Activated naive CD4-positive, alpha-beta T cell treated with anti-CD3 and anti-CD28 coated beads, Interleukin-2, amount 10 ng/mL, durations not matched to agents 7 days and 5 days (primary cell): ENCODE measurements at places on chromosomes 6 and 20.
A peak's percentile ranks its signal among the peaks of the same experiment; 100 is the strongest.

DNA sequence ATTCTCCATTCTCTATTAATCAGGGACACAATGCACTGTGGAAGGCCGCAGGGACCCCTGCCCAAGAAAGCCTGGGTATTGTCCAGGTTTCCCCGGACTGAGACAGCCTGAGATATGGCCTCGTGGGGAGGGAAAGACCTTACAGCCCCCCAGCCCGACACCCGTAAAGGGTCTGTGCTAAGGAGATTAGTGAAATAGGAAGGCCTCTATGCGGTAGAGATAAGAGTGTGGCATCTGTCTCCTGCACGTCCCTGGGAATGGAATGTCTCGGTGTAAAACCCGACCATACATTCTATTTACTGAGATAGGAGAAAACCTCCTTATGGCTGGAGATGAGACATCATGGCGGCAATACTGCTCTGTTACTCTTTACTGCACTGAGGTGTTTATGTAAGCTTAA lies 15.7 kb upstream of the EIF2S2 start:
- DNase-seq = no peak

DNA sequence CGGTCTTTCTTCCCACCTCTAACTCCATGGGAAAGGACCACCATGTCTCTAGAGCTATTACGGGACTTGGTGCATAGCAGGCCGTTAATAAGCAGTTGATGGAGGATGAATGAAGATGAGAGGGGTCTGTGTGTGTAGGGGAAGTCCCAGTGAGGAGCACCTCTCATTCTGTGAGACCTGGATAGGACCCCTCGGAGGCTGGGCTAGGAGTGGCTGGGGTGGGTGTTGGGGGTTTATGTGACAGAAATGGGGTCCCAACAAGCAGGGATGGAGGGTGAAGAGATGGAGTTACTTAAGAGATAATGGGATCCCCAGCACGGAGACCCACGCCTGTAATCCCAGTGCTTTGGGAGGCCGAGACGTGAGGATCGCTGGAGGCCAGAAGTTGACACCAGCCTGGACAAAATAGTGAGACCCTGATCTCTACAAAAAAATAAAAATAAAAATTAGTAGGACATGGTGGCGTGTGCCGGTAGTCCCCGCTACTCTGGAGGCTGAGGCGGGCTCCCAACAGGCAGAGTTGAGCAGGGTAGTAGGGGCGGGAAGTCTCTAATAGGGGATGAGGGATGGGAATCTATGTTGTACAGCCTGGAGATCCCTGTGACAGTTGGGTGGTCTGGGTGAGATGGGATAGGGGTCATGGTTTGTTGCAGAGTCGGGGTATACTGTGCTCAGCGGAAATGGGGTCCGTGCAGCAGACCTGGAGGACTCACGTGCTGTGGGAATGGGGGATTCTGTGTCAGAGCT lies 677 bp upstream of the ZNF341 start:
- DNase-seq = no peak

- no peak for DNase-seq
Measured at GRCh38 chr6:163333701-163334663, 80.5 kb upstream of the QKI start.

DNA sequence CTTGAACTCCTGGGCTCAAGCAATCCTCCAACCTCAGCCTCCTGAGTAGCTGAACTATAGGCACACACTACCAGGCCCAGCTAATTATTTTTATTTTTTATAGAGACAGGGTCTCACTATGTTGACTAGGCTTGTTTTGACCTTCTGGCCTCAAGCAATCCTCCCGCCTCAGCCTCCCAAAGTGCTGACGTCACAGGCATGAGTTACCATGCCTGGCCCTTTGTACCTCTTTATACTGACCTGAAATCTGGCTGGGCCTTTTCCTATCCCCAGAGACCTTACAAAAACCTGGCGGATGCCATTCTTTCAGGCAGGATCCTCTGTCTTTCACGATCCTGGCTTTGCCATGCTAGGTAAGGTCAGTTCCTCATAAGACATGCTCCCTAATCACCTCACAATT lies 11.5 kb downstream of the WFDC3 start:
- DNase-seq = no peak

DNA sequence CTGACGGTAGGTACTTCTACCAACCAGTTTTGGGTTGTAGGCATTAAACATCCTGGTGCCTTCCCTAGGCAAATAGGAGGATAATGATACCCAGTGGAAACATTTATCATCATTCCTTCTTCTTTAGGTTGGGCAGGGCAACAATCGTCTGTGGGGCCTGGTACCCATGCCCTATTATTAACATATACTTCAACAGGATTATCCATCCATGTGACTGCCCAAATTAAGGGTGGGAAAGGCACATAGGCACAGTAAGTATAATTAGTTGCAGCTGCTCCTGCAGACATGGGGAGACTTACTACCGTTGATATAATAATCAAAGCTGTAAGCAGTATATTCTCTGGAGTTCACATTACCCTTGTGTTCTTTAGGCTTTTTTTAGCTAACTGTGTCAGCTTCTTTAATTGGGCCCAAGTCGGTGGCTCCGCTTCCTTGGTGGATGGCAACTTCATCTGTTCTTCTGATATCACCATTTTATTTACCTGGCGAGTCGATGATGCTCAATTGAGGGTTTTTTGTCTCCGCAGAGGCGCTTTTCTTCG lies 16.8 kb downstream of the RPL7L1 start:
- DNase-seq = no peak

GRCh38 chr20:21739682-21740081 lies 34.2 kb downstream of the PAX1 start:
- DNase-seq = no peak

- DNase-seq = no peak
Measured at GRCh38 chr6:1695546-1696462, 86.1 kb downstream of the FOXC1 start.

DNA sequence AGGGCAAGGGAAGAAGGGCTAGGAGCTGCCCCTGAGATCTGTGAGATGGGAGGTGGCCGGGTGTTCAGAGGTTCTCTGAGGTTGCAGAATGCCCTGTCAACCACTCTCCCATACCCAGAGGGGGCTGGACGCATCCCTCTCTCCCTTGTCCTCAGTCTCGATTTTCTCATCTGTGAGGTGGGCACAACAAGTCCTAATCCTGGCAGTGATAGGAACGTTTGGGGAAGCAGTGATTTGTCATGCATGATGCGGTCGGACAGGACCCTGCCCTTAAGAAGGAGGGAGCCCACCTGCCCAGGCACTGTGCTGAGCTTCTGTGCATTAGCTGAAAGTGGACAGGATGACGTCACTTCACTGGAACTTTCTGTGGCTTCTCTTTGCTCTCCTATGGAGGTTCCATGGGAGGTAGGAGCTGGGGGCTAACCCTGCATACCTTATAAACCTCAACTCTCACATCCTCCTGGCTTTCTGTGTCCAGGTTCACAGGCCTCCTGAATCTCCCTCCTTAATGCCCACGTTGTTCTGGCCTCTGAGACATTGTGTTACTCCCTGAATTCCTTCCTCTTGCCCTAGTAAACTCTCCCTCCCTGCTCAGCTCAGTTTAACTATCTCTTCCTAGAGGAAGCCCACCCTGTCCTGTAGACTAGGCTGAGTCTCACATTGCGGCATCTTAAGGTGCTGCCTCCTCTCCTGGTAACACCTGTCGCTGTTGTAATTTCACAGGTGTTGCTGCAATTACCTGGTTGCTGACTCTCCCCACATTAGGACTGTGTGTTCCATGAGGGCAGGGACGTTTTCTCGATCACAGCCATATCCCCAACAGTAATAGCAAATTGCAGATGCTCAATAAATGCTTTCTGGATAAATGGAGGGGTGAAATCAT lies 30.1 kb upstream of the CSNK2A1 start:
- no peak for DNase-seq

GRCh38 chr20:49630396-49630951 lies 62.5 kb upstream of the PTGIS start:
- DNase-seq = no peak

GRCh38 chr6:142292166-142292924 lies 9.5 kb upstream of the ADGRG6 start:
- DNase-seq = no peak

DNA sequence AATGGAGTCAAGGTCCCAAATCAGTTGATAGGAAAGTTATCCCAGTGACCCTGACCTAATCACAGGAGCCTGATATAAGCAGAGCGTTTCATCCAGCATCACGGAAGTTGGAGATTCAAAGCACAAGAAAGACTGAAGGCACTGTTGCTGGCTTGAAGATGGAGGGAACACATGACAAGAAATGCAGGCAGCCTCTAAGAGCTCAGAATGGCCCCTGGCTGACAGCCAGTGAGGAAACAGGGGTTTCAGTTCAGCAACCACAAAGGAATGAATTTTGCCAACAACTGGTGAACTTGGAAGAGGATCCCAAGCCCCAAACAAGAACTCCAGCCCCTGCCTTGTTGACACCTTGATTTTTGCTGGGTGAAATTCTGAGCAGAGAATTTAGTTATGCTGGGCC lies 778.5 kb downstream of the MAFB start:
- no peak for DNase-seq

DNA sequence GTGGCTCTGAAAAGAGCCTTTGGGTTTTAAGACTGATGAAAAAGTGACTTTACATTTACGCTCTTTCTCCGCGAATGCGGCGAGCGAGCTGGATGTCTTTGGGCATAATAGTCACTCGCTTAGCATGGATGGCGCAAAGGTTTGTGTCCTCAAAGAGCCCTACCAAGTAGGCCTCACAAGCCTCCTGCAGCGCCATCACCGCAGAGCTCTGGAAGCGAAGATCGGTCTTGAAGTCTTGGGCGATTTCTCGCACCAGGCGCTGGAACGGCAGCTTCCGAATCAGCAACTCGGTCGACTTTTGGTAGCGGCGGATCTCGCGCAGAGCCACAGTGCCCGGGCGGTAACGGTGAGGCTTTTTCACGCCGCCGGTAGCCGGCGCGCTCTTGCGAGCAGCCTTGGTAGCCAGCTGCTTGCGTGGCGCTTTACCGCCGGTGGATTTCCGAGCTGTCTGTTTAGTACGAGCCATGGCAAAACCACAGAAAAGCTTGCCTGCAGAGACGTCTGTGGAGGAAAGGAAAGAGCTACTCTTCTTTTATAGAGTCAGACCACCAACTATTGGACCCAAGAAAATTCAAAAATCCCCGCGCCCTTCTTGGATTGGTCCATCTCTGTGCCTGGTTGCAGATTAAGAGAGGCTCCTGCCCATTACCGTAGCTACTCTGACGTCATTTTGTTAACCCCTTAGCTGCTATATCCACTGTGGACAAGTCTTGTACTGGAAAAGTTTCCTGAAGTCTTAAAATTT lies 55.5 kb upstream of the HFE start:
- DNase-seq = peak; percentile 95

DNA sequence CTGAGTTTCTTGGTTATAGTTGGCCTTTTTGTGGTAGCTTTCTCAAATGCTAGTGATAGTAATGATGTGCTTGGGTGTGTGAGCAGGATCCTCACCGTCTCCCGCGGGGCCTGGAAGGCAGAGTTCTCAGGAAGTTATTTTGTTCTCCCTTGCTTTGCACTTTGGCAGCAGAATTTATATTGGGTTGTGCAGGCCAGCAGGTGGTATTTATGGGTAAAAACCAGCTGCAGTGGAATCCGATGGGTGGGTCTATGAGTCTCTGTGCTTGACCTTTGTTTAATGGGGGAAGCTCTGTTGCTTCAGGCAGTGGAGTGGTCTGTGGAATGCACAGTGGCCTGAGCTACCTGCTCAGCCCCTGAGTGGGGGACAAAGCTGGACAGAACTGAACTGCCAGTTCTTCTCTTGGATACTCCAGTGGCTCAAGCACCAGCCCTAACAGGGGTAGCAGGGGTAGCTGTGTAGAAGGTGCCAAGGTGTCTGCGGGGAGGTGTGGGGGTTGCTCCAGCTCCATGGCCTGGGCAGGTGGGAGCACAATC lies 27.3 kb downstream of the IGF2R start:
- no peak for DNase-seq

- no peak for DNase-seq
Measured at GRCh38 chr6:1363298-1363697, 26.1 kb upstream of the FOXF2 start.

DNA sequence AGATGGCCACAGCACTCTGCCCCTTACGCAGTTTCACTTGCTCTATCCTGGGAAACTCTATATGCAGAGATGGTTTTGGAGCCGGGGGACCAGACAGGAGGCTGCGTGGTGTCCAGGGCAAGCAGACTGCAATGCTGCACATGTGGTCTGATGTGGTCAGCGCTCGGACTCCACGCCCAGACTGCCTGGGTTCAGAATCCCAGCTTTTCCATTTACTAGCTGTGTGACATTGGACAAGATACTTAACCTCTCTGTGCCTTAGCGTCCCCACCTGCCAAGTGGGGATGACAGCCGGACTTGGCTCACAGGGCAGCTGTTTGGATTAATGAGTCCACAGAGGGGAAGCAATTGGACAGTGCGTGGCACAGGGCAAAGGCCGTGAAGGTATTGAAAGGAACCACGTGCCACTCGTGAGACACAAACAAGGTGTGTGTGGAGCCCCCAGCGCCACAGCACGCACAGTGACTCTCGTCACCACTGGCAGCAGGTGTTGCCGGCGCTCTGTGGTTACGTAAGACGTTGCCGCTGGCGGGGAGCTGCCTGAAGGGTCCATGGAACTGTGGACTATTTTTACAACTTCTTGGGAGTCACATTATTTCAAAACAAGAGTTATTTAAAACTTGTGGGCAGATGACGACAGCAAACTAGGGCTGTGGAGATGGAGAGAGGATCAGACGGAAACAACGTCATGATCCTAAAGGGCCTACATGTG lies 201.4 kb downstream of the PREX1 start:
- peak; percentile 55 for DNase-seq

DNA sequence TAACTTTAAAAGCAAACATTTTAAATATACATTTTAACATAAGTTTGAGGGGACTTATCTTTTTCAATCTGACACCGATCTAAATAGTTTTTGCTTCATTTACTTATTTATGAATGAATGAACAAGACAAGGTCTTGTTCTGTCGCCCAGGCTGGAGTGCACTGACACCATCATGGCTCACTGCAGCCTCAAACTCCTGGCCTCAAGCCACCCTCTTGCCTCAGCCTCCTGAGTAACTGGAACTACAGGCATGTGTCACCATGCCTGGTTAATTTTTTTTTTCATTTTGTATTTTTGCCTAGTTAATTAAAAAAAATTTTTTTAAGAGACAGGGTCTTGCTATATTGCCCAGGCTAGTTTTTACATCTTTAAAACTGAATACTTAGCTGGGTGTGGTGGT lies 25.4 kb downstream of the FBXO9 start:
- no peak for DNase-seq

DNA sequence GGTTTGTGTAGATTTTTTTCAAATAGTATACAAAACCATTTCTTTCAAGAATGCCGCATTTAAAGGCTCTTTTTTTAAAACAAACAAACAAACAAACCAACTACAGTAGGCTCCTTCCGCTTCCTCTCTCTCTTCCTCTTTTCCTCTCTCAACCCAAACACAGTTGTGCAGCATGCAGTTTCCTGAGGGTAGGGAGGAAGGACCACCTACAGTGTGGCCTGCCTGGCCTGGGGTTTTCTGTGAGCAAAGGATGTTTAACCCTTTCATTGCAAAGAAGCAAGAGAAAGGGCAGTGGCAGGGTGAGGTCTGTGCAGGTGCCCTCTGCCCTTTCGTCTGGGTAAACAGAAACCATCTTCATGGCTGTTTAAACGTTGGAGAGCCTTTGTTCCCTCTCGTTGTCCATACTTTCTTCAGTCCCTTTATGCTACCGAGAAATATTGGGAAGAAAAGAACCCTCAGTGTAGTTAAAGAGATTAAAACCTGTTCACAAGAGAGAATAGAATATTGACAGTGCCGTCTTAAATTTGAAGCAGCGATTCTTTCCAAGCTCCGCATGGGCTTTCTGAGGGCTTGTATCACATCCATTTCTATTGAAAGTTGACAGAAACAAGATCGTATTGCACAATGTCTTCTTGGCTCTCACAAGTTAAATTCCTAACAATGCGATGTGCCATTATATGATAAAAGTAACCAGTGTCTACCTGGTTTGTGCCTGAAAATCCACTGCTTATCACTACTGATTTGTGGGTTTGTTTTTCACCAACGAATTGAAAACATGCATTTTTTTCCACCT lies 215.5 kb upstream of the SNX9 start:
- DNase-seq = no peak

GRCh38 chr6:54847799-54848597 lies 1.4 kb downstream of the FAM83B start:
- no peak for DNase-seq
